ENCODE measurements at places on chromosomes 1 and 21.
A peak's percentile ranks its signal among the peaks of the same experiment; 100 is the strongest.

DNA sequence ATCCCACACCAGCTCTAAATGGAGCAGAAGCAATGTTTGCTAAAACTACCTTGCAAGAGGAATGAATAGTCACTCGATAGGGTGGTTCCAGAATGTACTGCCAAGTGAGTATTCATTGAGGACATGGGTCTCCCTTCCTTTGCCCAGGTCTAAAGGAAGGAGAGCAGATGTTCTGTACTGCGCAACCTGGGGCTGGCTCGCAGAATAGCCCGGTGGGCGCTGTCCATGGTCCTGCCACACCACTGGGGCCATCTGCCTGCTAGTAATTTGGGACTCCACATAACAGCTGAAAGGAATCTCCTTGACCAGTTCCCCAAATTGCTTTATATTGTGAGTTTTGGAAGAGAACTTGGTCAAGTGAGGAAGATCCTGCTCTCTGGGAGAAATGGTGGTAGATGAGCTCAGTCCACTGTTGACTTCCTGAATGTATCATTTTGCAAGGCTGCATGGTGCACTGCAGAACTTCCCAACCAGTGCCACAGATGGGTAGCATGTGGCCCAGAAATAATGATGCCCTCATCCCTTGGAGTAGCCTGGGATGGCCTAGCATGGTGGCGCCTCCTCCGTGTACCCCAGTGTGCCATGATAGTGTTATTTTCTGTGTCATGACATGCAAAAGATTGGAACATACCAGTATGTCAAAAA, 5.7 kb downstream of the SLC6A17 start:
- DNase-seq, result peak; percentile 68

DNA sequence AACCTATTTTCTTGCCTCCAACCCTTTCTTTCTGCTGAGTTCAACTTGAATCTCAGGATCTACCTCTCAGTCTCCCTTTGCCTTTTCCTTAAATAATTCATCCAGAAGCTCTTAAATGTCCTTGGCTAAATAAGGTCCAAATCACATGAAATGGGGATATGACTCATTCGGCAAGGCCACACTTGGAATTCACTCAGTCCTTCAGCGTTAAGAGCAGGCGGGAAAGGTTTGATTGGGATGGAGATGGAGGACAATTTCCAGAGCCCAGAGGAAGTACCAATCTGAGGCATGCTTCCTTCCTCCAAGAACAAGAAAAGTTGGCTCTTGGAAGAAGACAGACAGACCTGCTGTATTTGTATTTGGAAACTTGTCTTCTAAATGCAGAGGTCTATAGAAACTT, 128.5 kb downstream of the PROX1 start:
- no peak for DNase-seq

GRCh38 chr1:226629896-226630550, 81.5 kb downstream of the STUM start:
- no peak for DNase-seq

- DNase-seq, result no peak
These were observed 285.6 kb upstream of the ST6GALNAC5 start for GRCh38 chr1:76581712-76582111.

GRCh38 chr1:54548389-54549044, 489 bp downstream of the ACOT11 start:
- DNase-seq, result no peak

DNA sequence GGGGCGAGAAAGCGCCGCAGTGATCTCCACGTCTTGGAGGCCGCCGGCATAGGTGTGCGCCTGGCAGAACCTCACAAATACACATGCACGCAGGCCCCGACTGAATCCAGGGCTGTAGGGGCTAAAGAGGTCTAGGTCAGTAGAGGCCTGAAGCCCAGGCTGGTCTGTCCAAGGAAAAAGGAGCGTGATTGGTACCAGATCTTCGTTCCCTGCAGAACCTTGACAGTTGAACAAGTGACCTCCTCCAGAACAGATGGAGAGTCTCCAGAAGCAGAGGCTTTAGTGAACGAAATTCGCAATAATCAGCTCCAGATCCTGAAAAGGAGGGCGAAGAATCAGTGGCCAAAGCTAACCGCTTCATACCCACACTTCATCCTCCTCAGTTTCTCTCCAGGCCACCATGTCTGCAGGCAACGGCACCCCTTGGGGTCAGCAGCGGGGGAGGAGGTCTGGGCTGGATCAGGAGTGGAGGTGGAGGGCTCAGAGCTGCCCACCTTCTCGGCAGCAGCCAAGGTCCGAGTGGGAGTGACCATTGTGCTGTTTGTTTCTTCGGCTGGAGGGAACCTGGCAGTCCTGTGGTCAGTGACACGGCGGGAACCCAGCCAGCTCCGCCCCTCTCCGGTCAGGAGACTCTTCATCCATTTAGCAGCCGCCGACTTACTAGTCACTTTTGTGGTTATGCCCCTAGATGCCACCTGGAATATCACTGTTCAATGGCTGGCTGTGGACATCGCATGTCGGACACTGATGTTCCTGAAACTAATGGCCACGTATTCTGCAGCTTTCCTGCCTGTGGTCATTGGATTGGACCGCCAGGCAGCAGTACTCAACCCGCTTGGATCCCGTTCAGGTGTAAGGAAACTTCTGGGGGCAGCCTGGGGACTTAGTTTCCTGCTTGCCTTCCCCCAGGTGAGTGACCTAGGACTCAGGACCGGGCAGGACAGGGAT, 749 bp upstream of the PEX11B start:
- peak; percentile 55 for DNase-seq

GRCh38 chr1:234849832-234850231, 239.9 kb upstream of the IRF2BP2 start:
- DNase-seq, result no peak

- DNase-seq, result peak; percentile 79
These were observed 137.1 kb upstream of the RAB4A start for GRCh38 chr1:229133811-229134210.

- DNase-seq, result no peak
These were observed 268.8 kb upstream of the CSF3R start for GRCh38 chr1:36751525-36751924.

DNA sequence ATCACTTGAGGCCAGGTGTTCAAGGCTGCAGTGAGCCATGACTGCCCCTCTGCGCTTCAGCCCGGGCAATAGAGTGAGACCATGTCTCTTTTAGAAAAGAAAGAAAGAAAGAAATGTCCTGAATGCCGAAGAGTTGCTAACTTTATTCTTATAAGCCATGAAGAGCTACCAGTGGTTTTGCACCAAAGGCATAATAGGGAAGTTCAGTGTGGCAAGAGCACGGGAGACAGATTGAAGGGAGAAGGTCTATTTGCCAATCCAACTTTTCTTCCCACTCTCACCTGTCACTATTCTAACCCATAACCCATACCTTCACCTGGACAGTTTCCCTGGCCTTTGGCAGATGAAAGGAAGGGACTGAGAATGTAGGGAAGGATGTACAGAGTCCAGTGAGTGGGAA, 4.4 kb upstream of the PEA15 start:
- DNase-seq, result peak; percentile 34

DNA sequence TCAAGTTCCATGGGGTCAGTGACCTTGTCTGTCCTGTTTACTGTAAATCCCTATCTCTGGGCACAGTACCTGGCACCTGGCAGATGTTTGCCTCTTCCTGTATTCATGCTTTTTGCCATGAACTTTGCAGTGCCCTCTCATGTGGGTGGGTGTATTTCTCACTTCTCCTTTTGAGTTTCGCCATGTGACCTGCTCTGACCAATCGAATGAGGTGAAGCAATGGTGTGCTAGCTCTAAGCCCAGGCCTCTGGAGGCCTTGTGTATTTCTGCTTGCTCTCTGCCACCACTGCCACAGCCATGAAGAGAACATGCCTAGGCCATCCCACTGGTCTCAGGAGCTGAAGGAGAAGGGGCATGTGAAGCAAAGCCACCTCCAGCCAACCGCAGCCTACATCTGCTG, 185.5 kb upstream of the ZC3H12A start:
- peak; percentile 69 for DNase-seq

GRCh38 chr21:18832950-18833349, 429.4 kb upstream of the TMPRSS15 start:
- DNase-seq, result no peak

DNA sequence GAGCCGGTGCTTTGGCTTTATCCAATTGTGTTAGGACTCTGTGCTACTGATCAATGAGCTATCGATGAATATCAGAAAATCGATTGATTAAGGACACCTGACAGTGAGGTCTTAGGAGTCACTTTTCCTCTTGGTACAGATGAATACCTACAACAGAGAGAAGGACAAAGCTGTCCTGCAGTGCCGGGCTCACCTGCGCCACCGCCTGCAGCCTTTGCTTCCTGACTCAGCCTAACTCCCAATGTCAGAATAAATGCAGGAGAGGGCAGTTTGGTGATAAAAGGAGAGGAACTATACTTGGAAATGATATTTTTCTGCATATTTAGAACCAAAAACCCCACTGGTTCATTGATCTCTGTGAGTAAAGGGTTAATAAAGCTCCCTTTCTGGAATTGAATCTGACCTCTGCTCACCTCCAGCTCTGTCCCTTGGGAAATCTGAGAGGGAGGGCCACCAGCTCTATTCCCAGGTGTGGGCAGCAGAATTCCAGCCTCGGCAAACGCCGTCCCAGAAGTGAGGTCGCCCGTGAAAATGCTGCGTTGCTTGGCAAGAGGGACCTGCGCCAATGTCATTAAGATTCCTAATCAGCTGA, 39.3 kb downstream of the POFUT2 start:
- DNase-seq, result no peak

DNA sequence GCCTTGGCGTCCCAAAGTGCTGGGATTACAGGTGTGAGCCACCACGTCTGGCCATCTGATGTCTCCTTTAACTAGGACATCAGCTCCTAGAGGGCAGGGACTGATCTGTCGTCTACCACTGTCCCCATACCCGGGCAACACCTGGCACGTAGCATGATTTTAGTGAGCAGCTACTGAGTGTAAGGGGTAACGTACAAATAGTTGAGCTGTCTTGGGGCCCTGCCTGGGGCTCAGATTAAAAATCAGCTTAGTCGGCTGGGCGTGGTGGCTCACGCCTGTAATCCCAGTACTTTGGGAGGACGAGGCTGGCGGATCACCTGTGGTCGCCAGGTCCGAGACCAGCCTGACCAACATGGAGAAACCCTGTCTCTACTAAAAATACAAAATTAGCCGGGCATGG, 1.8 kb downstream of the SRM start:
- DNase-seq, result no peak

GRCh38 chr1:19479351-19480120, 5.8 kb downstream of the CAPZB start:
- no peak for DNase-seq

GRCh38 chr1:156540955-156541354, 31.4 kb downstream of the IQGAP3 start:
- DNase-seq, result peak; percentile 84
